Spinal cord (tissue), 10 donors: ENCODE measurements at places on chromosomes 5 and 9. TPM values are rescaled to one million over a fixed set of nuclear protein-coding genes. Genes with fewer than 3 reads are reported as not detected.

The GABRA1 gene
- polyA plus RNA-seq = 12.9 TPM

The KIF3A gene
- polyA plus RNA-seq = 88.6 TPM

The P4HA2 gene
- polyA plus RNA-seq = 11.2 TPM

The BTF3 gene
- 561 TPM for polyA plus RNA-seq

The KCNV2 gene
- polyA plus RNA-seq = 0.36 TPM

The SPAG8 gene
- 12.7 TPM for polyA plus RNA-seq

The BSPRY gene
- polyA plus RNA-seq = 0.17 TPM

The PPIC gene
- polyA plus RNA-seq = 29.0 TPM
